Activated effector memory CD4-positive, alpha-beta T cell treated with Interleukin-2 at 50 U/mL for 16 hours (primary cell): ENCODE measurements at places on chromosomes 16 and 17.

DNA sequence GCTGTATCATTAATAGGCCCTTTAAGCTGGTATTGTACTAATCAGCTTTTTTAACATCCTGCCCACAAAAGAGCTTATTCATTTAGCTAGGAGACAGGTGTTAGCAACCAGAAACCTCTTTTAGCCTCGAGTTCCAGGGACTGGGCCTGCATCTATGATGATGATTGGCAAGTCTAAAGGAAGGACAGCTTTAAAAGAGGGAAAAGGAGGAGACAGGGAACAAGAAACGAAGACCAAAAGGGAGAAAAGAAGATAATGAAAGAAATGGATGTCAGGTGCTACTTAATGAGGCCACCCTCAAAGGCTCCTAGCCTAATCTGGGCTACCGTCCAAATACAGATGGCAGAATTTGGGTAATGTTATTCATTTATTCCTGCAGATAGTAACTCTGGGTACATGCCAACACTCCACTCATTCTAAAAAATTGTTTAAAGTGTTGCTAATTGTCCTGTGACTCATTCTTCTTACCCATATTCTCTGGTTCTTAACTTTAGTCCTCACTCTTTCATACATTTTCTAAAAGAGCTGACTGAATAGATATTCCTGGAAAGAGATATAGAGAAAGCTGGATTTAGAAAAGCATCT lies 18.7 kb upstream of the RFFL start:
- no peak for DNase-seq

- no peak for DNase-seq
Observed at GRCh38 chr17:66799849-66800537, 34.9 kb upstream of the CACNG5 start.

DNA sequence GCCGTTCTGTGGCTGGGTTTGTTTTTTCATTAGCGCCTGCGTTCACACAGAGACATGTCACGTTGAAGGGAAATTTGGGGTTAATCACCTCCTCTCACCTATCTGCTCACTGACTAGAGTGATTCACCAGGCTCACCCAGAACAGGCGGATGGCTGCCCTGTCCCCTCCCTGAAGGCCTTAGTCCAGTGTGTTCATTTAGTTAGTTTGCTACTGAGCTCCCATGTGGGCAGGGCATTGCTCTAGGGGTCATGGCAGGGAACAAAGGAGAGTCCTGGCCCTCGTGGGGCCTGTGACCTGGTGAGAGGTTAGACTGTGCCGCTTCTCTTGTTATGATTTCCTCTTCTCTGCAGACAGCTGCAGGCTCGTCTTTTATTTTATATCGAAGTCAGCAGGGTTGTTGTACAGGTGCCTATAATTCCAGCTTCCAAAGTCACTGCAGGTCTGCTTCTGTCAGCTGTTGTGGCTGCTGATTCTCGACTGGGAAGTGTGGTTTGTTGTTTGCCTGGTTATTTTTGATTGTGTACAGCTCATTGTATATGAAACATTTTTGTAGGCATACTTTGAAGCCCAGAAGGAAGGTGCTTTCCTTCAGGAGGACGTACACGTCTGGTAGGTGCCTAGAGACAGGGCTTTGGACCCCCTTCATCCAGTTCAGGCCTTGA lies 73.4 kb upstream of the GSE1 start:
- no peak for DNase-seq

DNA sequence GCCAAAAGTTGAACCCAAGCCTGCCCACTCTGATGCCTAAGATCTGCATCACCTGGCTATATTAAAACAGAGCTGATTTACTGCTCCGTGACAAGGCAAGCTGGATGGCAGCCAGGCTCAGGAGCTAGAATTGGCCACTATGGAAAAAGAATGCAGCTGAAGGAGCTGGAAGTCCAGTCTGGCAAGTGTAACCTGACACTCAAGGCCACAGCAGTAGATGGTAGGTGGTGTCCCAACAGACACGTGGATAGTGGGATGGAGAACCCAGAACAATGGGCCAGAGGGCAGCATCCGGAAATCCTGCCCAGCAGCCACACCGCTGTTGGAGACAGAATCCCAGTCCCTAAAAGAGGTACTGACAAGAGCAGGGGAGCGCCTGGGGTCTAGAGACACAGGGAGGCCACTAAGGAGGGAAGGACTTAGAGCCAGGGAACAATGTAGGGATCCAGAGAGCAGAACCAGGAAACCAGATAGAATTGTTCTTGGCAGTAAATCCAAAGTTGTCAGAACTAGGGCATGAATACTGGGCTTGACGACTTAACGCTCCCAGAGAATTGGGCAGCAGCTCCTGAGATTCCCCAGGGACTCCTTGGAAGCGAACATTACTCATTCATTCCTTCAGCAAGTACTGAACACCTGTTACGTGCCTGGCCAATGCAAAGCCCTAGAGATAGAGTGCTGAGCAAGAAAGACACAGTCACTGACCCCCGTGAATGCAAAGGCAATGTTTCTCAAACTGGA lies 85.7 kb downstream of the CDYL2 start:
- DNase-seq: no peak

GRCh38 chr17:79325709-79326430 lies 251.2 kb downstream of the ENGASE start:
- DNase-seq: no peak

DNA sequence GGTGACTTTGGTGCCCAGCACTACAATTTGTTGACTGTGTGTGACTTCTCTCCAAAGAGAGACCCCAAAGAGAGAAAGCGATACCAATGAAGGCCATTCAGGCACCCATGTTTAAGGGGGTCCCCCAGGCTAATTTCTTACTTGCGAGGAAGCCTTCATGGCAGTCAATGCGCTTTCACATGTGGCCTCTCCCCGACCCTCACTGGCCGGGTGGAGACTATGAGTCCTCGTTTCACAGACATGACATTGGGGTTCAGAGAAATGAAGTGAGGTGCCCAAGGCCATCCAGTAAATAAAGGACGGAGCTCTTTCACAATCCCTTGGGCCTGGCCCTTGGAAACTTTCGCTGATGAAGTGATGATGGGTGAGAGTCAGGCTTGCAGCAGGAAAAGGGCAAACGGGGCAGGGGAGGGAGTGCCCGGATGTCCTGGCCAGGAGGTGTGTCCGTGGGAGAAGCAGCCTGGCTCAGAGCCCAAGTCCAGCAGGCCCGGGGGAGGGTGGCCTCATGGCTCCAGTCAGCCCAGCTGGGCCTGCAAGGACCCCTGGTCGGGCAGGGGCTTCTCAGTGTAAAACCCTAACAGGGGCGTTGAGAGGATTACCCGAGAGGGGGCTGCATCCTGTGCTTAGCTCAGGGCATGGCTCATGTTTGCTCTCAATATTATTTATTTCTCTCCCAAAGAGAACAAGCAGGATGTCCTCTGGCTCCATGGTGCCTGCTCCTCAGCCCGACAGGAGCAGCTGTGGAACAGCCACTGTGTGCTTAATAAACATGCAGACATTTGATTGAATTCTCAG lies 14.7 kb downstream of the TBX2 start:
- DNase-seq: no peak

- DNase-seq: no peak
Observed at GRCh38 chr16:66585481-66586239, 6.4 kb downstream of the CMTM2 start.

GRCh38 chr16:29816694-29817441 lies 916 bp downstream of the PAGR1 start:
- DNase-seq: peak; percentile 44

DNA sequence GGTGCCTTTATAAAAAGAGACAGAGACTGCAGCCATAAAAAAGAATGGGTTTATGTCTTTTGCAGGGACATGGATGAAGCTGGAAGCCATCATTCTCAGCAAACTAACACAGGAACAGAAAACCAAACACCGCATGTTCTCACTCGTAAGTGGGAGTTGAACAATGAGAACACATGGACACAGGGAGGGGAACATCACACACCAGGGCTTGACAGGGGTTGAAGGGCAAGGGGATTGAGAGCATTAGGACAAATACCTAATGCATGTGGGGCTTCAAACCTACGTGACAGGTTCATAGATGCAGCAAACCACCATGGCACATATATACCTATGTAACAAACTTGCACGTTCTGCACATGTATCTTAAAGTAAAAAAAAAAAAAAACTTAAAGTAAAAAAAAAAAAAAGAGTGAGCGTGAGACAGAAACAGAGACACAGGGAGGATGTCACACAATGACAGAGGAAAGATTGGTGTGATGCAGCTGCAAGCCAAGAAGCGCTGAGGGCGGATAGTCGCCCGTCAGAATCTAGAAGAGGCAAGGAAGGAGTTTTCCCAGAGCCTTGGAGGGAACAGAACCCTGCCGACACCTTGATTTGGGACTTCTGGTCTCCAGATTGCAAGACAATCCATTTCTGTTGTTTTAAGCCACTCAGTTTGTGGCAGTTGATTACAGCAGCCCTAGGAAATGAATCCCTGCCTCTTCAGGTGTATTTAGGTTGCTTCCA lies 27.4 kb upstream of the TNS4 start:
- DNase-seq: no peak

DNA sequence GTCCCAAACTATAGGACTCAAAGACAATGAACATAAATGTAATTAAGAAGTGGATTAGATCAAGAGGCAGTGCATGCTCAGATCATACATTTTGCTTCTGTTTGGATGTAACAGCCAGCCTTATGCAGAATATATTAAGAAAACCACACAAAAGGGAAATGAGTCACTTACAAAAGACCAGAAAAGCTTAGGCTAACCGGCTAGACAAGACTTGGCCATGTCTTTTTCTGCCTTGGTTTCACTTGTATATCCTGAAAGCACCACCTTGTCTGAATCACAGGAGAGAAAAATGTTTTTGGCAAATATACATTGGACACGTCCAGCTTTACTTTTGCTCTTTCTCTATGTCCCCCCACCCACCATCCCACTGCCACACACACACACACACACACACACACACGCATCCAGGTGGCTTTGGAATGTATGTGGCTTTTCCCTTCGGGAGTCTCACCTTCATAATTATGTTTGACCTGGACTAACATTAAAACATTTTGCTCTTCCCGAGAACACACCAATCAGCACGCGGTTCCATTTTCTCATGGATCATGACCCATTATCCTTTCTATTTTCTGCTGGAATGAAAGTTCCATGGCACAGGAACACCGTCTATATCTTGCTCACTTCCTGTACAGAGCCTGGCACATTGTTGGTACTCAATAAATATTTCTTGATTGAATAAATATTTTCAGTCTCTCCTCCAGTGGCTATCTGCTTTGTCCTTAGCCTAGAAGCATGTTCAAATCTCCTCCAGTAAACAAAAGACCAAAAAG lies 64.6 kb downstream of the CDK5R1 start:
- DNase-seq: no peak

GRCh38 chr17:44091200-44091997 lies 20.9 kb downstream of the G6PC3 start:
- DNase-seq: no peak

- DNase-seq: no peak
Observed at GRCh38 chr17:1329745-1330343, 50.4 kb downstream of the TRARG1 start.

GRCh38 chr17:74079537-74080300 lies 123.8 kb upstream of the RPL38 start:
- DNase-seq: no peak

- no peak for DNase-seq
Observed at GRCh38 chr17:36851250-36851649, 86.0 kb upstream of the LHX1 start.

DNA sequence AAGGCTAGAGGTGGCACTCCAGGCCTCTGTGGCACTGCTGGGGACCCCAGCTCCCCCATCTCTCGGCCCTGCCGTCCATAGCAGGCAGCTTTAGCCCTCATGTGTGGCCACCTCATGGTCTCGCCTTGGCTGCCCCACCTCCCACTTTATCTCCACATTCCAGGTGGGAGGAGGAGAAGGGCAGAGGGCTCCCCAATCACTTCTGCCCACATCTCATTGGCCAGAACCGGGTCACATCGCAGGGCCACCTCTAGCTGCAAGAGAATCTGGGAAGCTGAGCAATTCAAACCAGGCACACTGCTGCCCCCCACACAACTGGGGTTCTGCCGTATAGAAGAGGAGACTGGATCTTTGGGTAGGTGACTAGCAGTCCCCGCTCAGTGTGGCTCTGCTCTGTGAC lies 1.6 kb downstream of the DRC7 start:
- no peak for DNase-seq

DNA sequence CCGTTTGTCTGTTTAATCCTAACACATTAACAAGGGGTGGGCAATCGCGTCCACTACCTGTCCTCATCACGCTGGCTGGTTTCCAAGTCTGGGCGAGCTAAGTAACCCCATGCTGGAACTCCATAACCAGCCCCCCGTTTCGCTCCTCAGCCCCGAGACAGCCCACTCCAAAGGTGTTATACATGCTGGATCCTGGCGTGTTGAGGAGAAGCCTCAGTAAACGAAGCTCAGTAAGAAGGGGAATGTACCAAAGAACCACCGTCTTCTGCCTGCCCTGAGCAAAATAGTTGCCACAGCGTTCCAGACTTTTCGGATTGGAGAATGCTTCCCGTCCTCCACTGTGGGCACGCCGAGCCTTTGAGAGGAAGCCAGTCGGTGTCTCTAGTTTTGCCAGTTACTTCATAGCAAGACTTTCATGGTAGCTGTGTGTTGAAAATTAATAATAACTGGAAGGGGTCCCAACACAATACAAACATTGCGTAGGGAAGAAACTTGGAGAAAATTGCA lies 16.1 kb upstream of the C17orf78 start:
- no peak for DNase-seq

DNA sequence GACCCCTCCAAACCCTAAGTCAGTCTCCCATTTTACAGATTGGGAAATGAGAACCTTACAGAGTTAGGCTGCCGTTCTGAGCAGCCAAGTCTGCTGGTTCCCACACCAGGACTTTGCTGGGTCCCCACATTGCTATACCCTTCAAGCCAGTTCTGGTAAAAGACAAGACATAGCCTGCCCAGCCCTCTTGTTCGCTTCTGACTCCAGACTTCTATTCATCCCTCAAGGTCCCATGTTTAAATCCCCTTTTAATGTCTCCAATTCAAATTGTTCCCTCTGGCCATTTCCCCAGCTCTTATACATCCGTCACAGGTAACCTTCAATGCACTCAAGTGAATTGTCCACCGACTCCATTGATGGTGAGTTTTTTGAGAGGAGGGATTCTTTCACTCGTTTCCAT lies 30.2 kb downstream of the WNT3 start:
- no peak for DNase-seq

DNA sequence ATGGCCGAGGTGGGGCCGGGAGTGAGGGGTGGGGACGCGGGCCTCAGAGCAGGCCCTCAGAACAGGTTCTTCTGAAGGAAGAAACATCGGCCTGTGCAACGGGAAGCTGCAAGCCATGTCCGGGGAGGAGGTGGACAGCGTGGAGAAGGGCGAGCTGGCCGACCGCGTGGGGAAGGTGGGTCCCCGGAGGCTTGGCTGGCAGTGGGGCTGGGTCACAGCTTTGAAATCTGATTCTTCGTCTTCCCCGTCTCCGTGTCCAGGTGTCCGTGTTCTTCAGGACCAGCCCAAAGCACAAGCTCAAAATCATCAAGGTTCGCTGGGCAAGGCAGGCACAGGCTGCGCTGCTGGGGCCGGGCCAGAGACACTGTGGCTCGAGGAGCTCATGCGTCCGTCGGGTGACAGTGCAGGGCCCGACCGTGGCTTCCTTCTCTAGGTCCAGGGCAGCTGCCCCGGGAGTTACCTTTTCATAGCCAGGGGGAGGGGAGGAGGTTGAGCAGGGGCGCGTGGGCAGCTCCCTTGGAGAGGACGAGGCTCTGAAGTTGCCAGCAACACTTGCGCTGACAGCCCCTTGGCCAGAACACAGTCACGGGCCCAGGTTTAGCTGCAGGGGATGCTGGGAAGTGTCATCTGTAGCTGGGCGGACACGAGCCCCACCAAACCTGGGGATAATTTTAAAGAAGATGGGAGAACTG lies 51.3 kb downstream of the MEAK7 start:
- DNase-seq: no peak
